Stimulated activated CD4-positive, alpha-beta T cell treated with anti-CD3 and anti-CD28 coated beads, Interleukin-2, amount 100 ng/mL, for 24 hours (primary cell): ENCODE measurements at places on chromosomes 1 and 21.

GRCh38 chr1:181061891-181062835 lies 26.3 kb upstream of the IER5 start:
- DNase-seq: peak; percentile 16

DNA sequence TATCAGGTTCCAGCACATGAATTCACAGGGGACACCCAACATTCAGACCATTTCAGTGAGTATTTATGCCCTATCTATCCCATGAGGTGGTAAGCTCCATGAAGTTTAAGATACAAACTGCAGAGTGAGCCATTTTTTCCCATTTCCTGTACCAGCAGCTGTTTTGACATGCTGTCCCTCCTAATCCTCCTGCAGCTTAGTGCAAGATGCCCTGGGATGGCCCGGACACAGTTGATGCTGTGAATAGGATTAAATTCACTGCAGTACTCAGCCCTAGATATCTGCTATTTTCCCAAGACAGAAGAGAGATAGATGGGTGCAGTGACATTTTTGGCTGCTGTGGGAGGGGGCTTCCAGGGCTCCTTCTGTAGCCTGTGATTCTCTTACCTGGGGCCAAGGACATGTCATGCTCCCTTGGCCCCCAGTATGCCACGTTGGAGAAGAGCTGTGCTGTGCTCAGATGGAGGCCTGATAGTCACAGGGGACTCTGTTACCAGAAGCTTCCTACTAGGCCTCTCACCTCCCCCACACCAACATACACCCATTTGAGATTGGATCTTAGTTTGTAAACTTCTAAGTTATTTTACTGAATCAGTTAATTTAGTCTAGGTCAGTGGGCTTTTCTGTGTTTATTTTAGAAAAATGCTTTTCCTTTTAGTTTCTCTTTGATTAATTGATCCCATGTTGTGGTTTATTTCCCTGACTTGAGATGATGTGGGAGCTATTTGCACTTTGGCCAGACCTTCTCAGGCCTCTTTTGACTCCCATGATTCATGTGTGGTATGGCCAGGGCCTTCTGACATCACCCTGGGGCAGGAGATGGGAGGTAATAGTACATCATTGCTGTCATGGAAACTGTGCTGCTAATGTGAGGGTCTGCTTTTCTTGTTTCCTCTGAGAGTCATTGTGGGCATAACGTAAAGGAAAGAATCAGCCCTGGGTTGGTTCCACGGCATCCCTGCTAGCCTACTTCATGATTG lies 92.6 kb downstream of the ST3GAL3 start:
- DNase-seq: no peak

- no peak for DNase-seq
These were observed 234.1 kb downstream of the OMA1 start for GRCh38 chr1:58312461-58312860.

- DNase-seq: no peak
These were observed 35.4 kb downstream of the VPS45 start for GRCh38 chr1:150102986-150103385.

- no peak for DNase-seq
These were observed 1.8 kb downstream of the NCMAP start for GRCh38 chr1:24557711-24558131.

DNA sequence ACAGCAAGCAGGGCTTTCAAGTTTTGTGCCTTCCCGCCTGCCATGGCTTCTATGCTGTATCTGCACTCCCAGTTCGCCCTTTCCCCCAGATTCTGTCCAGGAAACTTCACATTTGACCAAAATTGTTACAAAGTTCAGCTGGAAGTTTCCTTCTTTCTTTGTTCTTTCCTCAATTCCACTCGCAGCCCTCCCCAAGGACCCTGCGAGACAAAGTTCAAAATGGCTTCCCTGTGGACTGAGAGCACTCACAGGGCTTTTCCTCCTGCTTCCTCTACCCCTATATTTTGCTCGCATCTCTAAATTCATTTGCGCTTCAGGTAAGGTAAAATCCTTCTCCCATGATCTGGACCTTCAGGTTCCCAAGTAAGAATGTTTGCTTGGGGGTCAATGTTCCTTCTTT lies 1348.4 kb upstream of the B3GALT2 start:
- DNase-seq: no peak

- no peak for DNase-seq
These were observed 25.0 kb downstream of the GLUL start for GRCh38 chr1:182366596-182366995.

GRCh38 chr1:3774946-3775489 lies 2.5 kb downstream of the SMIM1 start:
- DNase-seq: no peak

DNA sequence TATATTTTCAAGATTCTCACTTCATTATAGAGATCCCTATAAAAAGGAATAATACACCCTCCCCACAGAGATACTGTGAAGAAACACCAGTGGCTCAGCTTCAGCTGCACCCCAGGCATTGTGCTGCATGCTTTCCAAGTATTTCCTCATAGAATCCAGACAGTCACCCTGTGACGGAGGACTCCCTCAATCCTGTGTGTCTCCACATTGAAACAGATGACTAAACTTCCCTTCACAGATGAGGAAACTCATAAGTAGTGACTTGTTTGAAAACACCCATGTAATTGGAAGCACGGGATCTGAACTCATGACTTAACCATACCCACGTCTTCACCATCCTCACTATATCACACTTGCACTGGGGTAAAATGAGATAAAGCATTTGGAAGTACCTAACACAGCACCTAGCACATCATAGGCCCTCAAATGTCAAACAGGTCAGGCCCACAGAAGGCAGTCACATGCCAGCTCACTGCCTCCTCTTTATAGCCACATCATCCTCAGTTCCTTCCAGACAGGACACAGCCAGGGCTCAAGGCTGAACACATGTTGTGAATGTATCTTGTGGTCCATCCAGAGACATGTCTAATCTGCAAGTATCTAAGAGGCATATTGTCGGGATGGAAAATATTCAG lies 55.2 kb downstream of the GPR161 start:
- DNase-seq: no peak

GRCh38 chr1:40243351-40243750 lies 4.4 kb upstream of the TMCO2 start:
- no peak for DNase-seq

DNA sequence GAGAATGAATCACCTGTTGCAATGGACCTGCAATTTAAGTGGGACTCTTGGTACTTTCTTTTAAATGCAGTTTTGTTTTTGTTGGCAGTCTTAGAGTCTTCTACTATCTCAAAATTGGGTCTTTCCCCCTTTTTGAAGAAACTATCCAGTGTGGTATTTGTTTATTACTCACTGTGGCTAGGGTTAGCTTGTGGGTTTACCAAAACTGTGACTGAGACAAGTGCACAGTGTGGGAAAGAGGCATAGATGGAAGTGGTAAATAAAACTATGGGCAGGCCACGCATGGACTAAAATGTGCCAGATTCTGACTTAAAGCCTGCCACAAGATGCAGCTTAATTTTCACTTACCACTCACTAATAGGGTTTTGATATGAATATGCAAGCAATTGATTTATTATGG lies 1441.7 kb downstream of the PLA2G4A start:
- DNase-seq: no peak

GRCh38 chr21:24856326-24856725 lies 751.0 kb downstream of the MRPL39 start:
- no peak for DNase-seq

DNA sequence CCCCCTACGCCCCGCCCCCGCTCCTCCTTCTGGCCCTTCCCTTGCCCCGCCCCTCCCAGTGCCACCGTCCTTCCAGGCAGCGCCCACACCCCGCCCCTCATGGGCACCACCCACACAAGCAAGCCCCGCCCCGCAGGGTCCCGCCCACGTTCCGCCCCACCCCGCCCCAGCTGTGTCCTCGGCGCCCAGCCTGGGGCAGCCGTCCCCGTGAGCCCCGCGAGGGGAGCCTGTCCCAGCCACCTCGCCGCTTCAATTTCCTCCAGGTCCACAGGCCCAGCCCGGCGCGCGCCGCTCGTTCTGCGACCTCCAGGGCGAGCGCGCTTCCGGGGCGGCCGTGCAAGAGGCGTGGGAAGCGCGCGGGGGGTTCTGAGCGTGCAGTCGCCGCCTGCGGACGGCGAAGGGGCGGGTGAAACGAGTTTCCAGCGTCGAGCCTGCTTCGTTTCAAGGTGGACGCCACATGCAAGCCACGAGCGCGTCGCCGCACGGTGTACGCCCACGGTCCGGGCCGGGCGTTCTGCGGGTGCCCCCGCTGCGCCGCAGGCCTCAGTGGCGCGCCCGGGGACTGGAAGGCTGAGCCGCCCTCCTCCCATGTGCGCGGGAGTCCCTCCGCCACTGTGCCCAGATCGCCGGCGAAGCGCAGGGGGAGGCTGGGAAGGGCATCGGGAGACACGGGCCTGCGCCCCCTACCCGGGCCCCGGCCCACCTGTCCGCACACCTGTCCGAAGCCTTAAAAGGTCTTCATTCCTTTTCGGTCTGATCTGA lies 10.8 kb upstream of the FAAP20 start:
- DNase-seq: peak; percentile 93

DNA sequence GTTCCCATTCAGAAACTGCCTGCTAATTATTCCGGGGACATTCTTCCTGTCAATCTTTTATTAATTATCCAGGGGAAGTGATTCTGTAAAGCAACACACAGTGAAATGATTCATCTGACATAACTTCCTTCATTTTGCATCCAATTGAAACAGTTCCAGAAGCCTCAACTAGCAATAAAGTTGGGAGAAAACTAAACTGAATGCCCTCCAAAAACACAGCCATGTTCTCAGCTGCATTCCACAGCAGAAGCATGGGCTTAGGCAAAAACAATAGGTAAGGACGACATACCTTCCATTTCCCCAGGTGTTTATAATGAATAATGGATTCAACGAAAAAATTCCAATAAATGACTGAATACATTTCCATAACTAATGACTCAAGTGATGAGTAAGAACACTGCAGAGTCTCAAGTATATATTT lies 36.9 kb upstream of the TARBP1 start:
- no peak for DNase-seq

- no peak for DNase-seq
These were observed 38.8 kb downstream of the HMGB4 start for GRCh38 chr1:33902486-33903209.

- DNase-seq: no peak
These were observed 62.3 kb upstream of the ADARB1 start for GRCh38 chr21:45011911-45012661.

DNA sequence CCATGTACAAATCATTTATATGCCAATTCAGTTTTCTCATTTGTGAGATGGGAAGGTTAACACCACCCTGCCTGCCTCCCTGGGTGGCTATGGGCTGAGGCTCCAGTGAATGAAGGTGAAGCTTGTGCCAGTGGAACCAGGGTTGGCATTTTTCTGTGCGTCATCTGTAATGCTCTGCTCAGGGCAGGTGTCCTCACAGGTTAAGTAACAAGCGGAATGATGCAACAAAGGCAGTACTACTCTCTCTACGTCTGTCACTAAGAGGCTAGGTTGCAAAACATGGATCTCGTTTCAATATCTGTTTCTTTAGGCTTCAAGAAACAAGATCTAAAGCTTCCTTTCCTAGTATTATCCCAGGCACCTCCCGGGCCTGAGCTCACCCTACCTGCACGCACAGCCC lies 67.0 kb upstream of the ZNF648 start:
- no peak for DNase-seq

DNA sequence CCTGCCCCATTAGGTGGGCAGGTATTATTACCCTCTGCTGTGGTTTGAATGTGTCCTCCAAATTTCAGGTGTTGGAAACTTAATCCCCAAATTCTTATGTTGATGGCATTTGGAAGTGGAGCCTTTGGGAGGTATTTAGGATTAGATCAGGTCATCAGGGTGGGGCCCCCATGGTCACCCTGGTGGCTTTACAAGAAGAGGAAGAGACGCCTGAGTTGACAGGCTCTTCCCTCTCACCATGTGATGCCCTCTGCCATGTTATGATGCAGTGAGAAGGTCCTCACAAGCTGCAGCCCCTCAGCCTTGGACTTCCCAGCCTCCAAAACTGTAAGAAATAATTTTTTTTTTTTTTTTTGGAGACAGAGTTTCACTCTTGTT lies 8.8 kb upstream of the THEMIS2 start:
- DNase-seq: no peak

- no peak for DNase-seq
These were observed 130.6 kb downstream of the HUNK start for GRCh38 chr21:32003411-32003810.

- DNase-seq: no peak
These were observed 38.1 kb upstream of the PTCH2 start for GRCh38 chr1:44881011-44881632.

DNA sequence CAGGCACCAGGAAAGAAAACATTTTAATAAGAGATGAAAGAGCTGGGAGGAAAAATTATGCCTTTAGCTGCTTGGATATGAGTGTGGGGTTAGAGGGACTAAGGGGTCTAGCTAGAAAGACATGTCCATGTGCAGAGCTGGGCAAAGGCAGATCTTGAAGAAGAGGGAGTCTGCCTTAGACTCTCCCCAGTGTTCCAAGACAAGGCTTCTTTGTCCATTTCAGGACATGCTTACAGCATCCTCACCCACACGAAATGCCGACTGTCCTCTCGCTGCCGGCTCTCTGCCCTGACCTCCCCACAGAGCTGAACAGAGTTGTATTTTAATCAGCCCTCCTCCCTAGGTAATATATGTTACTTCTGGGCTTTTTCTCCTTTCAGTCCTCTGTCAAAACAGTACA lies 100.7 kb upstream of the ATP1B1 start:
- DNase-seq: no peak

DNA sequence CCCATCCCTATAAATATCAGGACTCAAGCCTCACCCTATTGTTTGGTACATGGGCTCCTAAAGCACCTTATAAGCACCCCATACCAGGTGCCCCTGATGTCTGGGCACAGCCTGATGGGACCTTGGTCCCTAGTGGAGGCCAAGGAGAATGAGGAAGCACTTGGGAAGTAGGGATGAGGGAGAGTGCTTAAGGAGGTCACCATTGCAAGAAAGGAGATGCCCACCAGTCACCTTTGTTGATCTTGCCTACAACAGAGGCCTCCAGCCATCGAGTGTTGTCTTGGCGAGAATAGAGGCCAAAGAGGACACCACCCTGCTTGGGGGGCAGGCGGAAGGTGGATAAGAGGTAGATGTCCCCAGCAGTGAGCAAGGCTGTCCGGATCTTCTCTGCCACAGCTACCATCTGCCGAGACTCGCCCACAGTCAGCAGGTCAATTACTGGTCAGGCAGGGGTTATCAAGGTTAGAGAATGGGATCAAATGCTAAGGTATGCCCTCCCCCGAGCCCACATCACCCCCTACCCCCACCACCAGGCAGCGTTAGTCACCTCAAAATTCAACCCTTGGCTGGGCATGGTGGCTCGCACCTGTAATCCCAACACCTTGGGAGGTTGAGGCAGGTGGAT lies 1.6 kb downstream of the THBS3 start:
- DNase-seq: no peak

GRCh38 chr1:192516776-192517297 lies 58.7 kb upstream of the RGS1 start:
- DNase-seq: peak; percentile 63

GRCh38 chr1:8560611-8561544 lies 243.0 kb downstream of the SLC45A1 start:
- DNase-seq: no peak

GRCh38 chr1:18288722-18289121 lies 181.1 kb downstream of the IGSF21 start:
- no peak for DNase-seq

DNA sequence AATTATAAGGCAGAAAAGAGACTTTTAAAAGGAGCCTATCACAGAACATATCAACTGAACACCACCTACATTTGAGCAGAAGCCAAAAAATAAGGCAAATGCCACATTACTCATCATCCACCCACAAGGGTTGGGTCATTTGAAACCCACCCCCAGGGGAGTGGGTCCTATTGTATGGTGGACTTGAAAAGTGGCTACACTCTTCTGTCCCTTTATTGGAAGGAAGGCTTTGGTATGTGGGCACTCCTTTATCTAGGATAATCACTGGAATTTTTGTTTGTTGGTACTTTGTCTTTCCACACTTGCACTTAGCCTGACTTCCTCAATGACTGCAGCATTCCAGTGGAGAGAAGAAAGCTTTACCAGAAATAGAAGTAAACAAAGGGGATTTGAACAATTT lies 157.2 kb upstream of the COL11A1 start:
- DNase-seq: no peak
